ENCODE measurements at places on chromosomes 4 and X.

- DNase-seq = no peak
These were observed 81.4 kb downstream of the PTPN13 start for GRCh38 chr4:86675548-86675947.

DNA sequence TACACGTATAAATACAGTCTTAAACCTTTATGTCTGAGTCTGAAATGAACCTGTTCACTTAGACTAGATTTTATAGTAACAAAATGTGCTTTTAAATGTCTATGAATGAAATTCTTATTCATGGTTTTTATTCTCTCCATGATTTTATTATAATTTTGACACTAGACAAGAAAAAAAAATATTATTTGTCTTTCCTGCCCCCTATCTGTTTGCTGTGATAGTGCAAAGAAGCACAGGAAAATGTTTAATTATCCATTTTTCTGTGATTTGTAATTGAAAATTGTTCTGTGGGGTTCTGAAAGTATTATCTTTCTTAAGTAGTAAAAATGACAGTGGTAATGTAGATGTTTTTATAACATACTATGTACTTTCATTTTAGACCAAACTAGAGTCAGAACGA is 52.0 kb downstream of the INTS6L start:
- no peak for DNase-seq

DNA sequence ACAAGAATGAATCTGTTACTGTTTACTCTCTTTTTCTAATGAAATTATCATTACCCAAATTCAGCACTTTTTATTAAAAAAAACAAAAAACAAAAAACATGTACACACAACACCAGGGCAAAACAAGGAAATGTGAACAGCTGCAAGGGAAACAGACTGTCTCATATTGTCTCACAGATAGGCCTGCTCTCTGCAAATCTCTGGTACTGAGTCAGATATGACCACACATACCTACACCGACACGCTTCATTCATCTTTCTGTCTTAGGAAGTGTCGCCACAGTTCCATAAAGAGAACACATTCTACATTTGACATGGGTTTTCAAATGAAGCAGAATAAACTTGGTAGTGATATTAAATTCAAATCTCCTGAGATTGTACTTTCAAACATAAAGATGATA is 92.2 kb upstream of the GPR34 start:
- DNase-seq = no peak

DNA sequence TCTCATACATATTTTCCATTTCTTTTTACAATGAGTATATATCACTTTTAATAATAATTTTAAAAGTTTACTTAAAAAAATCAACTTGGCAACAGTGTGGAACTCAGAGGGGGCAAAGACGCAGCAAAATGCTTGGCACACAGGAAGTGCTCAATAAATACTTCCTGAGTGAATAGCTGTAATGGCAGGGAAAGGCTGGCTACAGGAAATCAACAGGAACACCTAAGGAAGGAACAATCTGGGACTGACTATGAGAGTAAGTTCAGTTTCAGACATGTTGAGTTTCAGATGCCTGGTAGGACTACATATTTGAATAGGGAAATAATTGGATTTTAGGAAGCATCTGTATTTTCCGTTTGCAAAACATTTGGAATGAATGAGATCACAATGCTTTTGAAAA is 137.6 kb downstream of the SCLT1 start:
- DNase-seq = no peak

DNA sequence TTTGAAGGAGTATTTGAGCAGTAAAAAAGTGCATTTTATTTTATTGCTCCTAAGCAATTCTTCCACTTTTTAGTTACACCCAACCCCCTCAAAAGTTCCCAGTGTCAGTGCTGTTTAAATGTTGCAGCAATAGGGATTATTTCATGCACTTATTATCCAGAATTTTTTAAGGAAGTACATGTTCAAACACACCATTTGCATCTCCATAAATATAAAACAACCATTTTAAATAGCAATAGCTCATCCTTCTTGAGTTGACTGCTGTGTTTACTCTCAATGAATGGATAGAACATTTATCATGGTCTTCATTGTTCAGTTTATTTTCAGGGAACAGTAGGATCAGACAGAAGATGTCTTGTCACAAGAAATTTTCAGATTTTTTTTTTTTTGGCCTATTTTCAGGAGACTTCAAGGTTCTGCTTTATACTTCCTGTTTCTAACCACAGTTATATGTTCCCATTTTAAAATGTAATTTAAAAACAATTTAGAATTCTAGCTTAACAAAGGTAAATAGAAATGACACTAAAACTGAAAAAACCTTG is 171.9 kb downstream of the TMA16 start:
- no peak for DNase-seq

GRCh38 chr4:37452952-37453280 is 208.4 kb downstream of the NWD2 start:
- peak; percentile 54 for DNase-seq

DNA sequence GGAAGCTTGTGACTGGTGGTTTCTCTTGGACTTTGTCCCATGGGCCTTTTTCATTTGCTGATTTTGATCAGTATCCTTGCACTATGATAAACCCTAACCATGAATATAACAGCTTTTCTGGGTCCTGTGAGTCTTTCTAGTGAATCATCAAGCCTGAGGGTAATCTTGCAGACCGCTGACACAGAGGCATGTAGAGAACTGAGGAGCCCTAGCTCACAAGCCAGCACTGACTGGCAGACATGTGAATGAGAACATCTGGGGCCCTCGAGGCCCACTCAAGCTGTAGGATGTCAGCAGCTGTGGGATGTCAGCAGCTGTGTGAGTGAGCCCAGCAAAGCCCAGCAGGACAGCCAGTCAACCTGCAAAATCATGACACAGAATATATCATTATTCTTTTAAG is 36.7 kb downstream of the HMGB3 start:
- DNase-seq = no peak

- DNase-seq = no peak
These were observed 1077.3 kb upstream of the PCDH10 start for GRCh38 chr4:132071815-132072214.

DNA sequence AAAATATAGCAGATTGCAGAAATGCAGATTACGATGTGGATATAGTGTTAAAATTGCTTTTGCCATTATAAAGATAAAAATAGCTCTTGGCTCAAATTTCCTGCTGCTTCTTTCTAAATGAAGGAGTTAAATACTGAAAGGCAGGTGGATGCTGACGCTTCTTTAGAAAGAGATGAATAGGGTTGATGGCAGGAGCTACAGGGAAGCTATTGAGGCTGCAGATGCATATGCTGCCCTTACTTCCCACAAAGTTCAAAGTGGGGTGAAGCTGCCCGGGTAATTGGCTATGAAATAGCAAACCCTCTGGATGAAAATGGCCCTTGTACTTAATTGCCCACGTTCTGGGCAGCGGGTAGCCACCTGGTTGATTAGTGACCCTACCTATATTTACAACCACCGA is 379.5 kb downstream of the ZIC3 start:
- no peak for DNase-seq

DNA sequence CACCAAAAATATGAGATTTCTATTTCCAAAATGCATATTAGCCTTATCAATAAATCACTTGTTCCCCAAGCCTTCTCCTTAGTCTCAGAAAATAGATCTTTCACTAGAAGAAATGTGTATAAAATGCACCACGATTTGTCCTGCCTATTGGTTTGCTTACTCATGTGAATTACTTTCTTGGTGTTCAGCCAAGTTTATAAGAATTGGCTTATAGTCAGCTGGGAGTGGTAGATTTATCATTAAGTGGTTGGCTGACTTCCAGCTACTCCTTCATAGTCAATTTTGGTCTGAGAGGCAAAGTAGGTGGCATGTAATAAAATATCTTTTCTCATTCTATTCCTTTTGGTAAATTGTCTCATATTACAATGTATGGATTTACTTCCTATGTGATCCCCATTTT is 1.3 kb downstream of the SULT1E1 start:
- DNase-seq = no peak

DNA sequence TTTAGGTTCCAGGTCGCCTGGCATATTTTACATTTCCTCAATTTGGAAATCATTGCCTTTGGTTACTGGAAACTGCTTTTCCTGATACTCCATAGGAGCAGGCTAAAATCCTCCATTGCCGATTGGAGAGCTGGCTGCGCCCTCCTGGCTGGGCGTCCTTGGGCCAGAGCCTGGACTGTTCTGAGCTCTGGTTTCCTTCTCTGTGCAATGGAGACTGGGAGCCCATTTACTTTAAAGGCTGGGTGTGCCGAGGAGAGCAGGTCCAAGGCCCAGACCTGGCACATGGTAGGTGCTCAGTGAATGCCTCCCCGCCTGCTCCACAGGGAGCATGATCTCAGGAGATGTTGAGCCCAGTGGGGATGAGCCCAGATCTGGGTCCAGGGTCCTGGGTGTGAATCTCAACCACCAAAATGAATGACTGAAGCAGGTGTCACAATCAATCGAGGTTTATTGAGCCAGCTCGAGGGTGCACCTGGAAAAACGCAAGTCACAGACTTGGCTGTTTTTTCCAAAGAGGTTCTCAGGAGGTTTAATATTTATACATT is 50.0 kb downstream of the EVC start:
- no peak for DNase-seq

DNA sequence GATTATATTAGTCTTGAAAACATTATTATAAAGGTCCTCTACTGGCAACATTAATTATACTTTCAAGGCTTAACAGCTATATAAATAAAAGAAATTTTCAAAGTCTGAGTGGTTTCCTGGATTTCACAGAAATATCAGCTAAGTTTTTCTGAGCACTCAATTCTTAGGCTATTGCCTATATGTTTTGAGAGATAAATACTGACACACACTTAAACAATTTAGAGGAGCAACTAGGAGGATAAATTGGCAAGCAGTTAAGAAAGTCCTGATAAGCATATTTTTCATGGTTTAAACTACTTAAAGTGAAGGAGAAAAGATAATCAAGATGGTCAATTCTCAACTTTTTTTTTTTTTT is 2.7 kb upstream of the MGARP start:
- DNase-seq = no peak

- no peak for DNase-seq
These were observed 55.9 kb downstream of the STOX2 start for GRCh38 chr4:183960962-183961541.

DNA sequence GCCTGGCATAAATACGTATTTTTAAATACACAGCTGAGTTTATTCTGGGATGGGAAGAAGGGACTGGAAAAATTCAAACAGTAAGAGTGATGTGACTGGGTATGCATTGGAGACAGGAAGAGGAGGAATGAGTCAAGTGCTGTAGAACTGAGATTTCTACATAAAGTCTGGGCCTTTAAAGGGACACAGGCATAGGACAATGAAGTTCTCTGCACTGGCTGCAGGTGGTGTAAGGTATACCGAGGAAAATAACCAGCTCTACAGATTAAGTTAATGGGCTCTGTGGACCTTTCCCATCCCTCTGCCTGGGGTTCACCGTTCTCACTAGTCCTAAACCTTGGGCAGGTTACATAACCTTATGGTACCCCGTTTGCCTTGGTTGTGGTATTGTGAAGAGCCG is 68.7 kb downstream of the DHX15 start:
- no peak for DNase-seq

GRCh38 chrX:31350808-31351074 is 278.9 kb upstream of the FTHL17 start:
- no peak for DNase-seq

- no peak for DNase-seq
These were observed 78.0 kb downstream of the DMD start for GRCh38 chrX:33133320-33133719.

DNA sequence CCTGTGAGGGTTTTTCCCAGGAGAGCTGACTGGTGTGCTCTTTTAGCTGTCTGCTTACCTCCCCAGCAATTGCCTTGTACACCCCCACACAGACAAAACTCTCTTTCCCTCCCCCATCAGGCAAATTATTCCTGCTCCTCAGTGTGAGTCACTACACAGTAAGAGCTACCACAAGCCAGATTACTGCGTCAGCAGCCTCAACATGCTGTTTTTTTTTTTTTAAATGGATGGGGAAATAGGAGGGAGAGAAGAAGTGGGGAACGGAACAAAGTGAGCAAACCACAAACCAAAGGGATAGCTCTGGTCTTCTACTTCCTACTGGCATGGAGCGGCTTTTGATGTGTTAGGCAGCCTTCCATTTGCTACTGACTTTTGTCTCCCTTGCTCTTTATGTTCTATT is 107.5 kb upstream of the ACSL4 start:
- no peak for DNase-seq

DNA sequence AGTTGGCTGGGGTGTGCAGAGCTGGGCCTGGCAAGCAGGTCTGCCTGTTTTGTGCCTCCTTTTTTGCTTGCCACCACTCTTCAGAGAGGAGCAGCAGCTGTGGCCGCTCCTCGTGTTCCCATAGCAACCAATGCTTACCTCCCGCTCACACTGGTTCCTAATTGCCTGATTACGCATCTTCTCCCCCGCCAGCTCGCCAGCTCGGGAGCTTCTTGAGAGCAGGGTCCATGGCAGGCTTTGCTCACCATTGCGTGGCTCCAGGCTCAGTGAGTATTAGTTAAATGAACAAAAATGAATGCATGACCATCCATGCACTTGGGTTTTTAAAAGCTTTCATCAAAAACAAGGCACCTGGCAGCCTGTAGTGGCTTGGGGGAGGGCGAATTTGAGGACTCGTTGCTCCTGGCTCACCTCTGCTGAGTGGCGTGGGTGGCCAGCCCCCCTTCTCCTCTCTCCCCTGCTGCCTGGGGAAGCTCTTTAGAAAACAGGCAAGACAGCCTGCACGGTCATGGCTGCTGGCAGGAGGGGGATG is 14.2 kb upstream of the PJA1 start:
- DNase-seq = no peak

DNA sequence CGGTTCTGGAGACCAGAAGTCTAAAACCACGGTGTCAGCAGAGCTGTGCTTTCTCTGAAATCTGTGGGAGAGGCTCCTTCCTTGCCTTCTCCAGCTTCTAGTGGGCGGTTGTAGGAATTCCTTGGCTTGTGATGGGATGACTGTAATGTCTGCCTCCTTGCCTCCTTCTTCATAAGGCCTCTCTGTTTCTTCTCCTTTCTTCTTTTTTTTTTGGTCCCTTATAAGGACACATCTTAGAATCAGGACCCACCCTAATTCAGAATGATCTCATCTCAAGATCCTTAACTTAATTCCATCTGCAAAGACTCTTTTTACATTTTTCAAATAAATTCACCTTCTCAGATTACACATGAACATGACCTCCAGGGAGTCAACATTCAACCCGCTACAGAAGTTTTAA is 186.9 kb downstream of the STK32B start:
- DNase-seq = no peak

GRCh38 chr4:151887031-151887815 is 126.4 kb upstream of the GATB start:
- DNase-seq = no peak

DNA sequence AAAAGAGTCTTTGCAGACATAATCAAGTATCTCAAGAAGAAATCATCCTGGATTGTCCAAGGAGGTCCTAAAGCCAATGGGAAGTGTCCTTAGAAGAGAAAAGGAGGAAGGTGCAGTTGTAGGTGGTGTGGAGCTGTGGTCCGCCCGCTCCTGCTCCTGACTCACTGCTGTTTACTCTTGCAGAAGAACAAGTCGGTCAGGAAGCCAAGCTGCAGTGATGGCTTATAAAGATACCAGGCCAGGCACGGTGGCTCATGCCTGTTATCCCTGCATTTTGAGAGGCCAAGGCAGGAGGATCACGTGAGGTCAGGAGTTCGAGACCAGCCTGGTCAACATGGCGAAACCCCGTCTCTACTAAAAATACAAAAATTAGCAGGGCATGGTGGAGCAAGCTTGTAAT is 66.4 kb upstream of the ATP6AP2 start:
- no peak for DNase-seq

- no peak for DNase-seq
These were observed 76.1 kb downstream of the CHST7 start for GRCh38 chrX:46649421-46650260.

- no peak for DNase-seq
These were observed 493.4 kb downstream of the ACTRT1 start for GRCh38 chrX:127558811-127559210.

GRCh38 chr4:15469402-15470127 is at the start of gene CC2D2A:
TSS of gene CC2D2A (plus strand) at chr4:15469882. CDS start at chr4:15475933, 6,051 bp downstream.
- no peak for DNase-seq

- no peak for DNase-seq
These were observed 668.2 kb upstream of the NDST4 start for GRCh38 chr4:115781528-115782146.

All from stimulated activated naive CD8-positive, alpha-beta T cell treated with anti-CD3 and anti-CD28 coated beads, Interleukin-15, amount 100 ng/mL, for 72 hours (primary cell).